ENCODE measurements at places on chromosomes 13 and 19.
A peak's percentile ranks its signal among the peaks of the same experiment; 100 is the strongest.

DNA sequence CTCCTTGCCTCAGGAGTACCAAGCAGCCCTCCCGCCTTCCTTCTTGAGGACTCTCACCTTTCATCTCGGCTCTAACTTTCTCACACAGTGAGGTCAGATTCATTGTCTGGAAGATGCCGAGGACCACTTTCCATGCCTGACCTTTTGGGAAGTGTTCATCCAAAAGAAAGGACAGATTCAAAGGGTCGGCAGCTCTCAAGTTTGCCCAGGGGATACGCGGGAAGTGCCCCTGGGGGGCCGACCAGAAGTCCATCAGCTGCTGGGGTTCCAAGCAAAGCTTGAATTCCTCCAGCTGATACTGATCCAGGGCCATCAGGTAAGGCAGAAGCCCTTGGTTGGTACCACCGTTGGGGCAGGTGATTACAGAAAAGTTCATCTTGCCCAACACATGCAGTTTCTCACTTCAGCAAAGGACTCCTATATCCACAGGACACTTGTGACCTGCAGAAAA is at the start of gene NLRP13:
Gene NLRP13 (minus strand): TSS at position 401 of the 451 bp plus-strand sequence. CDS start 25 bp downstream, at position 376.
- no peak for DNase-seq

DNA sequence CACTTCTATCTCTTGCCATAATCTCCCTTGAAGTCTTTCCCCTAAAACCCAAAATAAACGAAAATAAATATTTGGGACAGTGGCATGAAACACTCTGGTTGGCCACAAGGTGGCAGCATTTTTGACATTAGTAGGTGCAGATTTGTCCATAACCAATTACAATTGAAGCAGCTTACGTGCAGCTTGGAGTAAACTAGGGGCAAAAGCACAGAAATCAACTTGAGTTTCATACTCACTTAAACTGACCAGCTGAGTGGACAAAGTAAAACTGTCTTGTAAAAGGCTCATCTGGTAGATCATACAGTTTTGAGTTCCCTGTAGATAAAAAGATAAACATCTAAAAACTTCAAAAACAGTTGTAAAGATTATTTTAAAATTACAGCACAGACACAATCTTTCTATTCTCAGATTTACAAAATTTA is 18.8 kb downstream of the PDCD5 start:
- peak; percentile 45 for DNase-seq

- no peak for DNase-seq
These were observed 3.0 kb upstream of the CYP4F12 start for GRCh38 chr19:15669891-15670290.

- no peak for DNase-seq
These were observed 28.1 kb downstream of the HSPH1 start for GRCh38 chr13:31133621-31134020.

- DNase-seq, result no peak
These were observed 436.2 kb upstream of the SLITRK5 start for GRCh38 chr13:87234981-87235380.

DNA sequence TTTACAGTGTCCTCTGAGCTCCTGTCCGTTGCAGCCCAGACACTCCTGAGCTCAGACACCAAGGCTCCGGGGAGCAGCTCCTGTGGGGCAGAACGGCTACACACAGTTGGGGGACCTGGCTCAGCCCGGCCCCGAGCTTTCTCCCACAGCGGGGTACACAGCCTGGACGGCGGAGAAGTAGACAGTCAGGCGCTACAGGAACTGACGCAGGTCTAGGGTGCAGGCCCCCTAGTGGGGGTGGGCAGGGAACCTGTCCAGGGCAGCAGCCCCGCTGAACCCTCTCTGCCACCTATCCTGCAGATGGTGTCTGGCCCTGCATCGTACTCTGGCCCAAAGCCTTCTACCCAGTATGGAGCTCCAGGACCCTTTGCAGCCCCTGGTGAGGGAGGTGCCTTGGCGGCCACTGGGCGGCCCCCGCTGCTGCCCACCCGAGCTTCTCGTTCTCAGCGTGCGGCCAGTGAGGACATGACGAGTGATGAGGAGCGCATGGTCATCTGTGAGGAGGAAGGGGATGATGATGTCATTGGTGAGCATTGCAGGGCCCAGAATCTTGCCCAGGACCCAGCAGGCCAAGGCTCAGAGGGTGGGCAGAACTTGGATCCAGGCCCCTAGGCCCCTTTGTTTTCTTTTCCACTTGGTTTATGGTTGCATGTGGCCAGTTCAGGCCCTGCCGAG is 12.9 kb upstream of the PRR19 start:
- DNase-seq, result no peak

DNA sequence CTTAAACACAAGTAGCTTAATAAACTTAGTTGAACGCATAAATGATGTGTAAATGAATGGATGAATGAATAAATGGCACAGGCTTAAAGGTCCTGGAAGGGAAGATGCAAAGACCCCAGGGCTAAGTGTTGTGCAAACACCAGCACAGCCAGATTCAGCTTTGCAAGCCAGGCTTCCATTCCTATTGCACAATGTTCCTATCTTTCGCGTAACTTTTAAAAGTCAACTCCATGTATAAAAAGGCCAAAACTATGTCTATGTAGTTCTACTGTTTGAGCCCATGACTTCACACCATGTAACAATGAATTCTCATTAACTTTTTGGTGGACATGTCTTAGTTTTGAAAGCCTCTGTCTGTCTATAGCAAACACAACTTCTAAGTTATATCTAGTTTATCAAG is 226.0 kb downstream of the NALCN start:
- no peak for DNase-seq

DNA sequence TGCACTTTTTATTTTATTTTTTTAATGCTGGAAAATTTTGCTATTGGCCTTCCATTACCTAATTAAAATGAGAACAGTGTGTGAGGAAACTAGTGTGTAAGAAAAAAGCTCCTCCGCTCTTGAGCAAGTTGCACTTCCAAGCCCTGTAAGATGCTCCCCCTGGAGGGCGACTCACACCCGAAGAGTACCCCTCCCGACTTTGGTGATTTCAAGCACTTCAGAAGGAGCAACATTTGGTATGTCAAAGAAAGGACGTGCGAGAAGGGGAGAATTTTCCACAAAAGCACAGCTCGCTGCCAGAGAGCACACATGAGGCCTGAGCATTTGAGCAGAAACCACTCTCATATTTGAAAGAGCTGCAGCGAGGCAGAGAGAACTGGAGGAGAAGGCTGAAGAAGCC is 504.4 kb downstream of the FGF9 start:
- DNase-seq, result no peak

DNA sequence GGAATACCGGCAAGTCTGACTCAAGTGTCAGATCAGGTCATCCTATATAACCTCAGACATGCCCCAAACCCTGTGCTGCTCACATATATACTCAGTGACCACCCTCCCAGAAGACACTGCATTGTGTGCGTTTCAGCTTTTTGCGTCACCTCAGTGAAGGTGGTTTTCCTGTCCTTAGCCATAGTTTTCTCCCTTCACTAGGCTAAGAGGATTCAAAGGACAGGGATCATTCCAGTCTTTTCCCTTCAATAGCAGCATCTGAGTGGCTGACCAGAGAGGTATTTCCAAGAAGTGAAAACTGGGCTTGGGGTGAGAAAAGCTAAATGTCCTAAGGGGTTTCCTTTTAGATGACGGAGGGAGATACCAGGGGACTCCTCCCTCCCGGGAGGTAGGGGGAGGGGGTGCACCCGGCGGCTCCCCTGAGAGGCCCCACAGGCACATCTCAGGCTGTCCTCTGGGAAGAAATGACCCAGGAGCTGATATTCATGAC is 12.7 kb upstream of the OR10H1 start:
- no peak for DNase-seq

GRCh38 chr13:52924289-52925148 is 76.1 kb upstream of the PCDH8 start:
- no peak for DNase-seq

DNA sequence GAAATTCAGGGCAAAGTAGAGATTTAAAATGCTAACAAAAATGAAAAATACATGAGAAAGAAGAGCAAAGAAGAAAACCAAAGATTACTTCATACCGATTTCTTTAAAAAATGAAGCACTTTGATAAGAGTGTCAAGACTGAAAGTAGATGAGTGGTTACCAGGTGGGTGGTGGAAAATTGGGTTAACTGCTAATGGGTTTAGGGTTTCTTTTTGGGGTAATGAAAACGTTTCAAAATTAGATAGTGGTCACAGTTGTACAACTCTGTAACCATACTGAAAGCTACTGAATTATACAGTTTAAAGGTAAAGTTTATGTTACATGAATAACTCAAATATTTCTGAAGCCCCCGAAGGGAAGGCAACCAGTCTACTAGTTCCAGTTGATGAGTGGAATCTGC is 179.4 kb downstream of the NDFIP2 start:
- no peak for DNase-seq

GRCh38 chr13:29324601-29325000 is 270.9 kb downstream of the SLC7A1 start:
- no peak for DNase-seq

- no peak for DNase-seq
These were observed 9.3 kb downstream of the ACP4 start for GRCh38 chr19:50799547-50799851.

DNA sequence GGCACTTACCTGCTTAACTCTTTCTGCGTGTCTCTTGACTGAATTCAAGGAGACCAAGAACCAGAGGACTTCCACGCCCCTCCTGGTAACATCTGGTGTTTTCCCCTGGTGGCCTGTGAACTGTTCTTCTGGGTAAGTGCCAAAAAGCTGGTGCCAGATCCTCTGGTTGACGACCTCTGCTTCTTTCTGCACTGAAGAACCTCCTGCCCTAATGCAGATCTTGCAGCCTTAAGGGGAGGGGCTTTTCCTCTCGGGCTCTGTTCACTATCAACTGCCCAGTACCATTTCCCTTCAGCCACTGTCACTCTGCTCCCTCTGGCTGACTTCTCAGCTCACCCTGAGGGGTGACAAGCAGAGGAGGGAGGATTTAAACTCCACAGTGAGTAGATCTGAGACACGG is 6.1 kb upstream of the ERVV-1 start:
- no peak for DNase-seq

DNA sequence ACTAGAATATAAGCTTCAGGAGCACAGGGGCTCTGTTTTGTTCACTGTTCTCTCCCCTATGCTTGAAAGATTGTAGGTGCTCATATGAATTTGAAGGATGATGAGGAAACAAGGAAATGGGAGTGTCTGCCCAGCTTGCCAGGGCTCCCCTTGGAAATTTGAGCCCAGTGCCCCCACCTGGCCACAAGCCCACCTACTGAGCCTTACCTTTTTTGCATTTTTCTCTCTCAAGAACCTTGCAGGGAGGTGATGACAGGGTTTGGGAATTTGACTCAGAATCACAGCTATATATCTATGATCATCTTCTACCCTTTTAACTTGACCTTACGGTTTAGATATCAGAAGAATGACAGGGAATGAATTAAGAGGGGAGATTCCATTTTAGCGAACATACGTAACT is 33.8 kb downstream of the SERP2 start:
- DNase-seq, result no peak

GRCh38 chr13:60538566-60538965 is 141.5 kb downstream of the TDRD3 start:
- no peak for DNase-seq

- DNase-seq, result no peak
These were observed 152.0 kb upstream of the SERP2 start for GRCh38 chr13:44221657-44222056.

GRCh38 chr19:5025027-5025426 is 56.1 kb downstream of the KDM4B start:
- DNase-seq, result no peak

- DNase-seq, result no peak
These were observed 227.6 kb downstream of the PCDH20 start for GRCh38 chr13:61188057-61188456.

DNA sequence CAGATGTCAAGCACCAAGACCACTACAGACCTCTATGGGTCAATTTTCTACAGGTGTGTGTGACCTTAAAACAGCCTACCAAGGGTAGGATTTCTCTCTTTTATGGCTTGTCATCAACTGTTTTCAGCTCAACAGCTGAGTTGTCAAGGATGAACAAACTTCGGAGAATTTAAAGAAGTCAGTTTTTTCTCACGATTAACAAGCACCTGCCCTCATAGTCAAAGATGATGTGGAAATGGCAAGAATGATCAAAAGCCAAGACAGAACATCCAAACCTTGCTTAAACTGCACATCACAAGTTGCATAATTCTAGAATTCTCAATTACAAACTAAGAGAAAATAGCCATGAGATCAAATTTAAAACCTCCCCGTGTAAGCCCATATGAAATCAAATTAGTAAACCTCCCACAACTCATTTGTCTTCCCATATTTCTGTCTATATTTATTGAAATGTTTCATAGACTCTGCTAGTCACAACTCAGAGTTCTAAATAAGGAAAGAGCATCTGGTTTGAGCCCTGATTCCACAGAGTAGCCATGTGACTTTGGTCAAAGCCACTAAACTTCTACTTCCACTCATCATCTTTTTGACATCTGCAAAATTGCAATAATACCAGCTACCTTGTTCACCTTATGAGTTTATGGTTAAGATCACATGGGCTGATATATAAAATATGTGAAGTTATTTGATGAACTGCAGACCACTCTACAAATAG is 521.5 kb upstream of the HTR2A start:
- no peak for DNase-seq

DNA sequence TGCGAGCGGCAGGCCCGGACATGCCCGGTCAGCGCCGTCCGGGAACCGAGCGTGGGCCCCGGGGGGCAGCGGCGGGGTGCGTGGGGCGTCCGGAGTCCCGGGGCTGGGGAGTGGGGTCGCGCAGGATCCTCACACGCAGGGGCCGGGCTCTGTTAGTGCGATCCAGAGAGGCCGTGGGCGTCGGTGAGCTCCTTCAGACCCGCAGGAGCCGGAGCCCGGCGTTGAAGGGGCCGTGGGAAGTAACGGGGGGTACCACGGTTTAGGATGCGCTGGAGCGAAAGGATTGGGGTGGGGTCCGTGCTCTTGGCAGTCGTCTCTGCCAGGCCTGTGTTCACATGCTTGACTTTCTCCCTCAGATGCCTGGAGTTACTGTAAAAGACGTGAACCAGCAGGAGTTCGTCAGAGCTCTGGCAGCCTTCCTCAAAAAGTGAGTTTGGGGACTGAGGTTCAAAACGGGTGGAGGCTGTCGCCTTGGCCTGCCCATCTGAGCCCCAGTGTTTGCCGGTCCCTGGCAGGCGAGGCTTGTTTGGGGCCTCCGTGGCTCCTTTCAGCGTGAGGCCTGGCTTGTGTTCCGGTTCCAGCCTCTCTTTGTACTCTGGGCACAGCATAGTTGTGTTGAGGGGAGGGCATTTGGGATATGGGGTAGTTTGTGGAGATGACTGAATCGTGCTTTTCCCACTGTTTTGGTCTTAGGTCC is 512 bp downstream of the RPS19 start:
- no peak for DNase-seq

GRCh38 chr19:4304538-4305256 is at the start of gene FSD1:
TSS of gene FSD1 (plus strand) at chr19:4304598. CDS start at chr19:4304747, 149 bp downstream.
- peak; percentile 33 for DNase-seq

DNA sequence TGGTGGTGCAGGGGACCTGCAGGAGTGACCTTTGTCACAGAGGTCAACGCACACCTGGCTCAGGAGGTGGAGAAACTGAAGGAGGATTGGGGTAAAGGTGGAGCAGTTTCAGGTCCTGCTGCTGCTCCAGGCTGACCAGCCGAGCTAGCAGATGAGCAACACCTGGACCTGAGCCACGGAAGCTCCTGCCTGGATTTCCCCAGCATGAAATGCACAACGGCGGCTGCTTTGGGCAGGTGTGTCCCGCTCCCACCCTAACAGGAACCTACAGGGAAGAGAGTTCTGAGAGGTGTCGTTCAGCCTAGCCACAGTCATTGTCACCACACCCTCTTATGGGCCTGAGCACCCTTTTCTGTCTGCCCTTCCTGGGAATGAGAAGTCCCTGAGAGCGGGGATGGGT is 15.7 kb upstream of the CD177 start:
- DNase-seq, result no peak

GRCh38 chr13:50942630-50943311 is 33.2 kb downstream of the RNASEH2B start:
- no peak for DNase-seq
